Right cardiac atrium (tissue), 5 donors: ENCODE measurements at places on chromosomes 5 and 9. TPM values are rescaled to one million over a fixed set of nuclear protein-coding genes. Genes with fewer than 3 reads are reported as not detected.

The ARHGEF39 gene
- 0.34 TPM for total RNA-seq

The SPINK13 gene
- total RNA-seq, result not detected

The CDX1 gene
- 0.23 TPM for total RNA-seq

The GRM6 gene
- total RNA-seq, result not detected

The CAMK4 gene
- 0.56 TPM for total RNA-seq

The CLK4 gene
- 15.5 TPM for total RNA-seq

The MYMK gene
- not detected for total RNA-seq

The ACSL6 gene
- total RNA-seq, result 3.0 TPM

The C9orf50 gene
- total RNA-seq, result not detected

The GPR151 gene
- total RNA-seq, result not detected

The SLC25A2 gene
- total RNA-seq, result 0.37 TPM

The TPM2 gene
- 699 TPM for total RNA-seq

The MCC gene
- 28.6 TPM for total RNA-seq

The CETN3 gene
- total RNA-seq, result 17.6 TPM

The ITGA2 gene
- total RNA-seq, result 5.2 TPM

The PCDHGA1 gene
- total RNA-seq, result 1.8 TPM

The RAB24 gene
- 19.9 TPM for total RNA-seq

The SEMA5A gene
- 23.2 TPM for total RNA-seq

The VAV2 gene
- 9.0 TPM for total RNA-seq

The SLC4A9 gene
- 0.25 TPM for total RNA-seq

The SPINK7 gene
- total RNA-seq, result not detected

The HSPA5 gene
- total RNA-seq, result 176 TPM

The SLC46A2 gene
- not detected for total RNA-seq

The GLT6D1 gene
- total RNA-seq, result not detected

The PCDHGA10 gene
- 5.3 TPM for total RNA-seq

The SLC12A7 gene
- 80.5 TPM for total RNA-seq

The SH2D3C gene
- total RNA-seq, result 11.0 TPM

The SPINK4 gene
- not detected for total RNA-seq

The CCL27 gene
- not detected for total RNA-seq

The LIFR gene
- total RNA-seq, result 45.3 TPM

The ZNF346 gene
- total RNA-seq, result 11.7 TPM

The TSLP gene
- 2.7 TPM for total RNA-seq

The FGD3 gene
- 2.9 TPM for total RNA-seq

The ANKDD1B gene
- total RNA-seq, result 0.71 TPM
